RCC 7860 (cell line): ENCODE measurements at places on chromosomes 3 and 15.

DNA sequence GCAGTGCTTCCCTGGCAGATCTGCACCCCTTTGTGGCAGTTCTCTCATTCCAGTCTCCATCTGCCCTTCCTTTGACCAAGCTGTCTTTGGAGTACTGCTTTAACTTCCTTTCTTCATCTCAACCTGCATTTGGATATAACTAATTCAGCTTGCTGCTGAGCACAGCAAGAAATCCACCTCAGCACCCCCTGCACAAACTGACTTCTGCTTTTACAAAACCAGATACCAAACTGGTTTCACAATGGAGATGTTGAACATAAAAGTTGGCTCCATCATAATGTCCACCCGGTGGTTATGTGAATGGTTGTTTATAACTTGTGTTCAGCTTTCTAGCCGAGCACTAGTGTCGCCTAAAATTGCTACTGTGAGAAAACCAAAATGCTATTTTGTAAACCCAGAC, 341.1 kb upstream of the SEMA6D start:
- no peak for DNase-seq

DNA sequence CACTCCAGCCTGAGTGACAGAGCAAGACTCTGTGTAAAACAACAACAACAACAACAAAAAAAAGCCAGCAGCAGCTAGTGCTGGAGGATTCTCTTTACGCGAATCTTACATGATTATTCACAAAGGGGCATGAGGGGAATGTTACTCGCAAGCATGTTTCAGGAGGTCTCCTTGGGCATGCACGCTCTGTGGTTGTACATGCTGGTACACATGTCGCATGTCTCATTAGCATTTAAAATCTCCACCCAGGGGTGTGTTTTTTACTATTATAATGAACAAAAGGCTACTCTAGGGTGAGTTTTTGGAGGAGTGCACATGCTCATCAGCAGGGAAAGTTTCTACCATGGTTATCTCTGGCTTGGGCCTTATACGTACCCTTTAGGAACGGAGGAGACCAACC, 12.7 kb upstream of the PLCH1 start:
- DNase-seq, result no peak

- DNase-seq, result no peak
These were observed 1.3 kb downstream of the SMC4 start for GRCh38 chr3:160400702-160401150.

- DNase-seq, result no peak
These were observed 194.0 kb downstream of the SSR3 start for GRCh38 chr3:156360963-156361362.

- no peak for DNase-seq
These were observed 3.8 kb downstream of the TP53BP1 start for GRCh38 chr15:43489191-43489590.

GRCh38 chr3:161212906-161213305, 8.2 kb upstream of the NMD3 start:
- no peak for DNase-seq

DNA sequence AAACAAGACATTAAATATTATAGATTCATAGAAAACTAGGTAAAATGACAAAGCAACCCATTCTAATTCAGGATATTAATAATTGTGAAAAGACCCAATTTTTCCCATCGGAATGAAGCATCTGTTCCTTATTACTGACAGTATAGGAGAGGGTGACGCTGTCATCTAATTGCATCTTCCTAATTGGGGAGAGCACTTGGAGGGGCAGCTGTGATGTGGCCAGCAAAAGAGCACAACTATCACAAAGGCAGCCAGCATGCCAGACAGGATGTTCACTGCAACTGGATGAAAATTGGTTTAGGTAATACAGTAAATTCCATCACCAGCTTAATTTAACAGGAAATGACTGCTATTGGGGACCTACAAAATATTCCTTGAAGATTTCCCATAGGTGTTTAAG, 21.9 kb upstream of the MINAR1 start:
- DNase-seq, result no peak

DNA sequence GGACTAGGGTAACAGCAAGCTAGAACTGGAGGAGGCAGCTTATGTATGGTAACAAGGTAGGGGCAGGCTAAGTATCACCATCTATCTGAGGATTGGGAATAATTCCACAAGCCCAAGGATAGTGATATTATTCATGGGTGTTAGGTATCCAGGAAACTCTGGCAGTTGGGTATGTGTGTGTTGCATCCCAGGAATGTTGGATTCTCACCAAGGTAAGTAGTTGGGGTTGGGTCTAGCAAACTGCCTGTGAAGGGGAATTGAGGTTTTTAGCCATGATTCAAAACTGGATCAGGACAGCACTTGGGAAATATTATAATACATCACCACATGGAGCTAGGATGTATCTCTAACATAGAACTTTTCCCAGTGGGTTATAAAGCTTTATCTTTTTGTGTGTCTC, 626.4 kb upstream of the GOLIM4 start:
- DNase-seq, result no peak

DNA sequence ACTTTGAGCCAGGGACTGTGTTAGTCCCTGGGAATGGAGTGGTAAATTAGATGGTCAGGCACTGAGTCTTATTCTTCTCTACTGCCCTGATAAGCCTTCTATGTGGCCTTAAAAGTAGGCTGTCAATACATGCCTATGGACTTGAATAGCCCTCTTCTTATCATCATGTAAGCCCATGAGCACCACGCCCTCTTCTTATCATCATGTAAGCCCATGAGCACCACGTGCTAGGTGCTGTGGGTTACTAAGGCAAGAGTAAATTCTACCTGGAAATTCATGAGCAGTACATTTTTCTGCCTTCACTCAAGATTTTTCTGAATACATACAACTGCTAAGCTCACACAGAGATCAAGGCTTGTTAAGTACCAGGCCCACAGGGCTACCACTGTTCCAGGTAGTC, 68.5 kb downstream of the DHX30 start:
- no peak for DNase-seq

DNA sequence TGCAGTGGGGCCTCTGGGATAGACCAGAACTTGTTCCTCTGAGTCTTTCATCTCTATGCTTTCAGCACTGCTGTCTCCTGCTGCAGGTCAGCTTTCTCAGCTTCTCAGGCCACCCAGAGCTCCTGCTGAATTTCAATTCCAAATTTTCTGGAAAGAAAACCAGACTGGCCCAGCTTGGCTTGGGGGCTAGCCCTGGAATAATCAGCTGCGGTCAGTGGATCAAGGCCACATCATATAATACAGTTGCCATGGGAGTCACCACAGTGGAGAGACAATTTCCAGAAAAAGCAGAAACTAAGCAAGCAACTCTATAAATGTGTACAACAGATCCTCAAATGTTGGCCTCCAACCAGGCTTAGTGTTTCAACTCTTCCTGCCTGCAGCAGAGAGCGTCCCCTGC, 91.1 kb upstream of the SLC24A5 start:
- DNase-seq, result no peak

DNA sequence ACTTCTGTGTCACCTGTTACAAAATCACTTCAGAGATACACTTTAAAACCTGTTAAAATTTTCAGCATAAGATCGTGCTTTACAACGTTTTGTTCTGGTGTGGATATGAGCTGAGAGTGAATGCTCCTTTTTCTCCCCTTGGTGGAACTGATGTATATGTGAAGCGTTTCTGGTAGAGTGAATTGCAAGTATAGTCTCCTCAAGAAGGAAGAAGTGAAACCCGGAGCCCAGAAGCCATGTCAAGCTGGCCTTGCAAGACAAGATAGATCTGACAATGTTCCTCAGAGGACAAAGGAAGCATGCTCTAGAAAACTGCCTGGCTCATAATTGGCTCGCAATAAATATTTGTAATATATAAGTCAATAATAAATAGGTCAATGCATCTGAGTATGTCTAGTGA, 23.6 kb downstream of the SERPINI2 start:
- DNase-seq, result no peak

DNA sequence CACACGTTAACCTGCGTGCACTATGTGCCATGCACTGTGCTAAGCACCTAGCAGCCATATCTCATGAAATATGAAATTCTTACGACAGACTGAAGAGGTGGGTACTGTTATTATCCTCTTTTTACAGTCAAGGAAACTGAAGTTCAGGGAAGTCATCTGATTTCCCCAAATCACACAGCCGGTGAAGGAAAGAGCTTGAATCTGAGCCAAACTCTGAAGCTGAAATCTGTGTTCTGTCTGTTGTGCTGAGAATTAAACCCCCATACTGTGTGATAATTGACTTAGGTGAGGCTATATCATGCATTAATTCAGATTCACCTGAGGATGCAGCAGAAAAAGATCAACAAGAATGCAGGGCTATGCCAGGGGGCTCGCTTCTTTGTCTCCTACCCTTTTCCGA, 475 bp downstream of the FAM107A start:
- no peak for DNase-seq

DNA sequence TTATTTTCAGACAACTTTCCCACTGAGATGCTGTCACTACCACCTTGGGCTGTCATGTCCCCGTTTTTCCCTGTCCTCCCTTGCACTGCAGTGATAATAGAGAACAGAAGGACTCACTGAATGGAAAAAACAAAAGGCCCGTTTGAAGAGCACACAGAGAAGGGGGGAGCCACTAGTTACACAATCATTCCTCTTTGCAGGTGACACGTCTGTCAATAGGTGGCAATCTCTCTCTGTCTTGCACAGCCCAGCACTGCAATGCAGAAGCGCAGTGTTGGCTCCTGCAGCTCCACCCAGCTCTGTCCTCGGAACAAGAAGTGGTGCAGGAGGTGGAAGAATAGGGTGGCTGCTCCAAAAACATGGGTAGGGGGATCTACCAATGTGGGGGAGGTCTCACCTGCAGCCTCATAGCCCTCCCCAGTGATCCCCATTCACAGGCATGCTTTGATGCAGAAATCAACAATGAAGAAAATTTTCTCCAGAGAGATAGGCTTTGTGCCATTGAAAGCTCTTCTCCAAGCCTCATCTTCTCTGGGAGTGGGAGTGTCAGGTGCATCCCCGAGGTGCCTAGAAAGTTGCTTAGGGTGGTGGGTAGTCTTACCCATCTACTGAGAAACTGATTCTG, 31.8 kb downstream of the FSTL1 start:
- peak; percentile 50 for DNase-seq

- DNase-seq, result no peak
These were observed 52.1 kb upstream of the P3H2 start for GRCh38 chr3:190172751-190173150.

DNA sequence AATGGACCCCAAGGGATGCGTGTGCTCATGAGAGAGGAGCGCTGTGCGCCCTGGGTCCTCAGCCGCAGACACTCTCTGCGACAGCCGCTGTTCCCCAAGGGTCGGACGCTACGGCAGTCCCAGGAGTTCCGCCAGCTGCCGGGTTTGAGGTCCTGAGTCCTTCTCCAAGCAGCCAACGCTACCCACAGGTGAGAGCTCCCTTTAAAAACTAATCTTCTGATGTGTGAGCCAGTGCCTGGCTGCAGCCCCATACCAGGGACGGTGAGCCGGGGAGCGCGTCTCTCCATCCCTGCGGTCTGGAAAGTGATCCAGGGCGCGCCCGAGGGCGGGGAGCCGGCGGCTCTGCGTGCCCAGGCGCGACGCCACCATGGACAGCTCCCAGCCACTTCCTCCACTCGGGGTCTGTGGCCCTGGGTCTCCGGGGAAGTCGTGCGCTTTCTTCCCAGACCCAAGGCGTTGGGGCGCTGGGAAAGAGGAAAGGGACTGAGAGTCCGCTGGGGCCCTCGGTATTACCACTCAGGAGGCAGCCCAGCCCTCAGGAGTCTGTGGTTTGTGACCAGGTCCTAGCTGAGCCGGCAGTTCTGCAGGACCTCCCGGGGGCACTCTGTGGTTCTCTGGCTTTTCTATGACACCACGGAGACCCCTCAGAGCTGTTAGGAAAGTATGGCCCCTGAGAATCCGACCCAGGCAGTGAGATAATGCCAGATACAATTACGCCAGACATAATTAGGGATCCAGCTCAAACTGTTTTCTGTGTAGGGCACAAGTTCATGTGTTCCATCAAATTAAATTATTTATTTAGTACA, 1.4 kb downstream of the CEMIP start:
- DNase-seq, result no peak

DNA sequence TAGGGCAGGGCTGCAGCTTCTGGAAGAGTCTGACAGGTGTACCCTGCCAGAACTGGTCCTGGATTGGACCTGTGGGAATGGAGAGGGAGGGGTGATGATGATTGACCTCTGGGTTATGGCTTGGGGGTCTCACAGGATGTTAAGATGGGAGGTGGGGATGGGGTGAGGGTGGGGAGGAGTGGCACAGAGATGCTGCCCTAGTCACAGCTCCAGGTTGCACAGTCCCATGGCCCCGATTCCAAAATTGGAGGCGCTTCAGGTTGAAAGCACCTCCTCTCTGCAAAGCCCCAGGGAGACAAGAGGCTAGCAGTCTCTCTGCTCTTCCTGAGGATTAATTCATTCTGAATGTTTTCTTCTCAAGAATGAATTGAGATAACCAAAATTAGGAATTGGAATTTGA, 101.4 kb downstream of the FAM43A start:
- no peak for DNase-seq

DNA sequence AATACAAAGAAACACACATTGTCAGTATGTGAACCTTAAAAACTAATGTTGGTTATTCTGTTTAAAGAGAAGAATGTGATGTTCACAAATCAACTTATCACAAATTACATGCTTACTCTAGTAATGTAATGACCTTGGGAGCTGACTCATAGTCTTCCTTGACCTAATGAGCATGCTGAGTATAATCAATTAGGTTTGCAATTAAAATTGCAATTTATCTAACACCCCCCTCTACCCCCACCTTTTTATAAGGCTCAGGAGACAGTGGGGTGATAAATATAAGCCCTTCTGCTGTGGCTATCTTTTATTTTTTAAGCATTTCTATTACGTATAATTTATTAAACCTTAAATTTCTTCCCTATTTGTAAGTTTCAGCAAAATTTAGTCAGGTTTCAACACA, 947.8 kb upstream of the CFAP20DC start:
- DNase-seq, result no peak

GRCh38 chr3:23976555-23976954, 31.5 kb downstream of the NR1D2 start:
- DNase-seq, result no peak

- no peak for DNase-seq
These were observed 2.2 kb downstream of the LTF start for GRCh38 chr3:46462511-46462910.

DNA sequence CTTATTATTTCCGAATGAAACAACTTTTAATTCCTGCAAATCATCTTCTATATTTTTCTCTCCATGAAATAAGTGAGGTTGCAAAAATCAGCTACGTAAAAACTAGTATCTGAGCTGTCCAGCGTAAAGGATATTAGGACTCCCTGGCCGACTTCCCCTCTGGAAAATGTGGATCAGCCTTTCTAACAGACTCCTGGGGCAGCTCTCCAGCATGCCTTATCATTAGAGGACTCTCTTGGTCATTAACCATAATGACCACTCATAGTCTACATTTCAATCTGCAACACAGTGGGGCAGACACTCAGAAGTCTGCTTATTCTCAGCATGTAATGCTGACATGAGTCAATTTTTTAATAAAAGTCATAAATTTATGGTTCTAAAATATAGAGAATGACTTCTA, 130.1 kb downstream of the MAGI1 start:
- no peak for DNase-seq
